ENCODE measurements at places on chromosomes 5 and 9. TPM values are rescaled to one million over a fixed set of nuclear protein-coding genes. Genes with fewer than 3 reads are reported as not detected.

The C5orf58 gene
- polyA plus RNA-seq = not detected

The FBP2 gene
- not detected for polyA plus RNA-seq

The AGXT2 gene
- polyA plus RNA-seq = not detected

The FLT4 gene
- polyA plus RNA-seq = 50.9 TPM

The IL31RA gene
- 0.06 TPM for polyA plus RNA-seq

The RORB gene
- polyA plus RNA-seq = not detected

The CYSRT1 gene
- polyA plus RNA-seq = 1.6 TPM

GRCh38 chr5:151205411-151205810 is 18.5 kb downstream of the CCDC69 start:
- DNase-seq = no peak

DNA sequence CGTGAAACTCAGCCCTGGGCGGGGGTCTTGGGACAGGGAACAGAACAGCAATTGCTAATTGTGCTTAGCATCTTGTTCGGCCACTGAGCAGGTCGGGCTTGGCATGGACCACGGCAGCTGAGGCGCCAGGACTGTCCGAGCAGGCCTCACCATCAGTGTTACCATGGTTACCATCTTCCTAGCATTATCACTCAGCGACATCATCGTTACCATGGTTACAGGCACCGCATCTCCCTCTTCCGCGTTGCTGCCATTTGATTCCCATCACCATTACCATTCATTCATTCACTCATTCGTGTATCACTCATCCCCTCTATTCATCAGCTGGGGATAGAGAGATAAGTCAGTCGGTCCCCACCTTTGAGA is 81.0 kb upstream of the ZBTB43 start:
- no peak for DNase-seq

- DNase-seq = peak; percentile 4
These were observed 6.3 kb upstream of the ADAM19 start for GRCh38 chr5:157581901-157582300.

GRCh38 chr9:92962846-92963245 is 15.5 kb downstream of the FGD3 start:
- DNase-seq = no peak

GRCh38 chr5:78430866-78431265 is 70.4 kb downstream of the SCAMP1 start:
- no peak for DNase-seq

DNA sequence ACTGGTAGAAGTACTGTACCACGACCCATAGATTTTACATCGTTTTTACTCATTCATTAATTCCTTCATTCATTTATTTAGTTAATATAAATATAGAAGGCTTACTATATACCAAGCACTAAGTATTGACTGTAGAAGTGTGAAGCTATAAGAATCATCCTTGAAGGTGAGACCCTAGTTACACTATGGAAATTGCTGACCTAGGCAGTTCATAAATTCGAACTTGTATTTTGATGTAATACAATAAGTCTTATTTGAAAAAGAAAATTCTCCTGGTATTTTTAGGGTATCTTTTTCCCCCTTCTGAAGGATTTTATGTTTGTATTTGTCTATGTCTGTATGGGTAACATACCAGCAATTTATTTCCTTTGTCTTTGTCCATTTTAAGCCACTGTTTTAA is 220.1 kb upstream of the DMAC1 start:
- DNase-seq = no peak

- no peak for DNase-seq
These were observed 65.1 kb downstream of the NEK6 start for GRCh38 chr9:124322618-124323432.

DNA sequence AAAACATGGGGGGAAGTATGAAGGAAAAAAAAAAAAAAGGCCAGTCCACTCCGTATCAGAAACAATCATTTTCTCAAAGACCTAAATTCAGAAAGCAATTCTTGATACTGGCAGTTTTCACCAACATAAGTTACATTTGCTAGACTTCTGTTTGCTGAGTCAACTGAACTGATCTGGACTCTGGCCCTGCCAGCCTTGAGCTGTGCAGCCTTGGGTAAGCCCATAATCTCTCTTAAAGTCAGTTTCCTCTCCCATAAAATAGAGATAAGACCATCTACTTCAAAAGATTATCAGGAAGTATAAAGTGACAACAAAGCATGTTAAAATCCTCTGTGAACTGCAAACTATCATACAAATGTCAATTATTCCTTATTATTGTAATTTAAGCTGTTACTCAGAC is 106.8 kb downstream of the MAPKAP1 start:
- DNase-seq = no peak

- no peak for DNase-seq
These were observed 17.6 kb downstream of the WWC1 start for GRCh38 chr5:168308976-168309598.

- DNase-seq = no peak
These were observed 9.0 kb downstream of the CREBRF start for GRCh38 chr5:173065155-173065554.

DNA sequence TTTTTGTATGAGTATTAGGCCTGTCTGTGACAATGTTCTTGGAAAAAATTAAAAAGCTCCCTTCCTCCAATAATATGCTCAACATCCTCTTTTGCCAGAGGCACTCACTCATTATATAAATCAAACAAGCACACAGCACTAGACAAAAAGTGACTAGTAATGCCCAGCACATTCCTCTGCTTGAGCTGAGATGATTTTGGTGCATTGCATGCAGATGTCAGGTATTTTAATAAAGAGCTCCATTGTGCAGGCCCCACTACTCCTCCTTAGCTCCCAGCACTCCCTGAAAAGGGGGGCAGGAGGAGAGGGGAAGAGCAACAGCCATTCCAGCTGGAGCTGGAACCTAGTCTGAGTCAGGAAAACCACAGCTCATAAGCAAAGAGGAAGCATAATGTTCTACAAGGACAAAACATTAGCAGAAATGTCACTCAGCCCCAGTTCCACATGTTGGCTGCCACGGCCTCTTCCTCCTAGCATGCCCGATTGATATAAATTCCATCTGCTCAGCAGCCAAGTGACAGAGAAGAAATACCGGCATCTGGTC is 348.5 kb downstream of the BNC2 start:
- DNase-seq = peak; percentile 71
